AG08396 (cell line): ENCODE measurements at places on chromosomes 12 and 14.

DNA sequence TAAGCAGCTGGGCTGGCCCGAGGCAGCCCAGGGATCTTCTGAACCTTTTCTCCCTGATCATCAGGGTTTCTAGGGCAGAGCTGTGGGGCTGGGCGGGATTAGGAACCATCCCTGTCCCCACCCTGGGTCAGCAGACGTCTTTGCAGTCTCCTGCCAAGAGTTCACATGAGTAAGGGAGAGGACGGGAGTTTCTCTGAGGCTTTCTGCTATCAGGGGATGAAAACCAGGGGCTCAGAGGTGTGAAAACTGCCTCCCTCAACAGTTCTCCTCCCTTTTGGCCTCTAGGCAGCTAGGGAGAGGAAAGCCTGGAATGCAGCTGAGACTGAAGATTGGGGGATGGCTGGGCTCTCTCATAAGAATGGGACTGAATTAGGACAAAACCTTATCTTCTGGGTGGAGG, 7.9 kb downstream of the ZNF385A start:
- DNase-seq = no peak

DNA sequence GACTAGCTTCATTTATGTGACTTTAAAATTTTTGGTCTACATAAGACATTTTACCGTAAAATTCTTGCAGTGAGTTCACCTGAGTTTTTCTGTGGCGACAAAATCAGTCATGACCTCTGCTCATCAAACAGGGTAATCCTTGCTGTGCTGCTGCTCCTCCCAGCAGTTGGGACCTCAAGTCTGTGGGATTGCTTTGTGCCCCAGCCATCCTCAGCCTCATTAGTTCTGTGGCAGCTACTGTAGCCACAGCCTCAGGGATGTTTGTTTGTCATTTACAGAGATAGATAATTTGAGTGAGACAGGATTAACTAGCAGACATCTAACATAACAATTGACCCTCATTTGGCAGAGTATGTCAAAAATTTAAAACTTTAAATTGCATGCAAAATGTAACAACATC, 357.0 kb downstream of the PCNX1 start:
- DNase-seq = no peak

- DNase-seq = no peak
Observed at GRCh38 chr12:109495012-109495411, 17.6 kb downstream of the UBE3B start.

GRCh38 chr14:102900631-102901571, 21.6 kb upstream of the AMN start:
- no peak for DNase-seq

DNA sequence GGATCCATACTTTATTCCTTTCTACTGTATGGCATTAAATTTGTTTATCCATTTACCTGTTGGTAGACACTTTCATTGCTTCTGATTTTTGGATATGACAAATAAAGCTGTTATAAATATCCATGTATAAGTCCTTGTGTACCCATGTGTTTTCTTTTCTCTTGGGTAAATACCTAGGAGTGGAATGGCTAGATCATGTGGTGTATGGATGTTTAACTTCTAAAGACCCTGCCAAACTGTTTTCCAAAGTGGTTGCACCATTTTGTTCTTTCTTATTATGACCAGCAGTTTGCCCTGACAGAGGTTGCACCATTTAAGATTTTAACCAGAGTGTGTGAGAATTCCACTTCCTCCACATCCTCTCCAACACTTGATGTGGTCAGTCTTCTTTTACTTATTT, 6.0 kb upstream of the DAZAP2 start:
- DNase-seq = no peak

- DNase-seq = no peak
Observed at GRCh38 chr14:93375673-93376156, 28.7 kb downstream of the COX8C start.

GRCh38 chr12:94754653-94755052, 104.3 kb upstream of the TMCC3 start:
- no peak for DNase-seq

DNA sequence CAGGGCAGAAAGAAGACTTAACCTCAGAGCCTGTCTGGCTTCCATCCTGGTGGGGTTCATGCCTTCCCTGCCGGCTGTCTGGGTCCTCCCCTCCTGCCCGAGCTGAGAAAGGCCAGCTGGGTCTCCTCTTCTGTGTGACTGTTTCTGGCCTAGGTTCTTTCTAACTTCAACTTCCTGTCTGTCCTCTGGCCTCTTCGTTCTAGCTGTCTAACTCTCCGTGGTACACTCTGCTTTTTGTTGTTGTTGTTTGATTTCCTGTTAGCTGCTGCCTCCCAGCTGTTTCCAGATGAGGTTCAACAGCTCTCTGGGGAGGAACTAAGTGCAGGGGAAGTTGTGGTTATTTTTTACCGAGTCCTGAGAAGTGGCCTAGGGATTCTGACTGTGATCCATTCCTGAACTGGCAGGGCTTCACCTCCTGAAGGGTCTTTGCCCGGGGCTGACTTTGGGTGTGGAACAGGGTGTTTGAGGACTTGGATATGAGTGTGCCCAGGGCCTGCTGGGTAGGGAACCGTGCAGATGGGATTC, 3.2 kb downstream of the MLXIP start:
- no peak for DNase-seq

DNA sequence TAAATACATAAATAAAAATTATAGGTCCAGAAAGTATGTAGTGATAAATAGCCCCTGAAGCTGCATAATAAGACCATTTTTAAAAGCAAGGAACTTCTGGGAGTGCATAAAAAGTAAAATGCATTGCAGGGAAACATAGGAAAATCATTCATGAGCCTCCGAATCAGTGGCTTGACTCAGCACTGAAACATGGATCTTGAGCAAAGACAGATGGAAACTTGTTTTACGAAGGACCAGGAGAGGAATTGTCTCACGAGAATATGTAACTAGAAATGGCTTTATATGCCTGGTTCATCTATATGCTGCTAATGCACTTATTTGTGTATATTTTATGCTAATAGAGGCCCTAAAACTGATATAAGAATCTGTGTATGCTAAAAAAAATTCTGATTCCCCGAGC, 14.7 kb downstream of the TMEM30B start:
- DNase-seq = no peak

DNA sequence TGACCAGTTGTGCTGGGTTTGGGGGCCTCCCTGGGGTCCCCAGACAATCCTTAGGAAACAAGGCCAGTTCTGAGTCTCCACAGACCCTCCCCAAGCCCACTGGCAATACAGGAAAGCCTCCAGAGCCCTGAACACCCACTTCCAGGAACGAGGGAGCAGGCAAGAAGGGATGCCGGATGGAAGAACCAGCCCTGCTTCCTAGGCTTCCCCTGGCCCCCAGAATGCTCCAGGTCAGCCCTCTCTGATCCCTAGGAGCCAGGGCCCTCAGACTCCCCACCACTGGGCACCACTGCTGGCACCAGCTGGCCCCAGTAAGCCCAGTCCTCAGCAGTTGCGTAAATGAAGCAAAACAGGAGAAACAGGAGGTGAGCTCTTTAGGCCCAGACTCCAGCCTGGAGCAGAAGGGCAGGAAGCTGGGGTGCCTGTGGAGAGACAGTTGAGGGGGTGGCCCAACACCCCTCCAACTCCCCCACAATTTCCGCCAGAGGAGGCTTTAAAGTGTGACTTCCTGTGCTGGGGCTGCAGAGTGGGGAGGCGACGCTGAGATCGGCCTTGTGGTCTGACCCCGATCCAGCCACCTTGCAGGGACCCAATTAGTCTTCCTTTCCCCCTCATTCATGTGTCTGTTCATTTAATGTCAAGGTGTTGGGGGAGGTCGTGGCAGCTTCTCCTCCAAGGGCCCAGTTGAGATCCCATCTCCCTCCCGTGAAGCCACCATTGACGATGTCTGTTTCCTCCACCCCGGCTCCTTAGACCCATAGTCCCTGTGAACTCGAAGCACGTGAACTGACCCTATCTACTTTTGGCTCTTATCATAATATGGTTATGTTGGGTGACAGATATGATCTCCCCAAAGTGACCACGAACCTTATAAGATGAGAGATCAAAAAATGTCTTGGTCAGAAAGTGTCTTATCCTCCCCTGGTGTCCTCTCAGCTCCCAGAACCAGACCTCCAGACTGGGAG, 4.7 kb downstream of the TNFRSF1A start:
- no peak for DNase-seq

DNA sequence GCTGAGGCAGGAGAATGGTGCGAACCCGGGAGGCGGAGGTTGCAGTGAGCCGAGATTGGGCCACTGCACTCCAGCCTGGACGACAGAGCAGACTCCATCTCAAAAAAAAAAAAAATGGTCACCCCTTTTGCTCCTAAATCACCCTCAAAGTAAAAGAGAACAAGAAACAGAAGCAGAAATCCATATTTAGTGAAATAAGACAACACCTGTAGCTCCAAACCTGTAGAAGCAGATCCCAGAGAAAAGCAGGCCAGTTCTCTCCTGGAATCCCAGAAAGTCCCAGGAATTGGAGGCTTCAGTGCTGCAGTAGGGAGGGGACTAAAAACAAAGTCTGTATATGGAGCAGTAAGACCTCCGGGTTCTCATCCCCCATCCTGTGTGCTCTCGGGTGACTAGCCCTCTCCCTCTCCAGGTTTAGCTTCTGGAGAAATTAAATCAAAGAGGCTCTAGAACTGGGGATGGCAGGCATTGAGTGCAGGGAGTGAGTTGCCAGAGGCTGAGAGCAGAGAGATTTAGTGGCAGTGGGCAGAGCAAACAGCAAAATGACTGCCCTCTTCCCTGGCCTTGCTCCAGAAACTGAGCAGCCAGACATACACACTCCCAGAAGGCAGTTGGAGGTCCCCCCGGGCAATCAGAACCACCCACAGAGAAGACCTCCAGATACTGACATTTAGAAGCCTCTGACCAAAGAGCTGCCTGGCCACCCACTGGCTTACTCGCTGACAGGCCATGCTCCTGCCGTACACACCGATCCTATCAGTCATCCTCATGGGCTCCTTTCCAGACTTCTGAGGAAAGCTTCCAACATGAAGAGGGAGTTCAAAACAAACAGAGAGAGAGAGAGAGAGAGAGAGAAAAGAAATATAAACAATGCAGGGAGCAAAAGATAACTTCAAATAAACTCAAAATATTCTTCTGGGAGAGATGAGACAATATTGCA, 6.3 kb upstream of the MLXIP start:
- peak; percentile 77 for DNase-seq

DNA sequence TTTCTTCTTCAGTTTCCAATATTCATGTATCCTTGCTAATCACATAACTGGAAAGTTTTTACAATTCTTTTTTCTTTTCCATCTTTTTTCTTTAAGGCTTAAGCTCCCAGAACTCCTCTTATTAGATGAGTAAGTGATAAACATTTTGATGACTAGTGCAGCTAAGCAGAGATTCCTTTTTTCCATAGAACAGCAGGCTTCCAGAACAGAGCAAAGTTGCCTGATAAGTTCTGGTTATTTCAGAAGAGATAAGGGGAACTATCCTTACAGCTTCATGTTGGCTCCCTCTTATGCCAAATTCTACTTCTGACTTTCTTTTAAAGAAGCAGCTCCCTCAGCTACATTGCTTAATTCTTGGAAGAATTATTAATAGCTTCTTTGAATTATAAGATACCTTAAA, 194.7 kb upstream of the FAR2 start:
- no peak for DNase-seq

DNA sequence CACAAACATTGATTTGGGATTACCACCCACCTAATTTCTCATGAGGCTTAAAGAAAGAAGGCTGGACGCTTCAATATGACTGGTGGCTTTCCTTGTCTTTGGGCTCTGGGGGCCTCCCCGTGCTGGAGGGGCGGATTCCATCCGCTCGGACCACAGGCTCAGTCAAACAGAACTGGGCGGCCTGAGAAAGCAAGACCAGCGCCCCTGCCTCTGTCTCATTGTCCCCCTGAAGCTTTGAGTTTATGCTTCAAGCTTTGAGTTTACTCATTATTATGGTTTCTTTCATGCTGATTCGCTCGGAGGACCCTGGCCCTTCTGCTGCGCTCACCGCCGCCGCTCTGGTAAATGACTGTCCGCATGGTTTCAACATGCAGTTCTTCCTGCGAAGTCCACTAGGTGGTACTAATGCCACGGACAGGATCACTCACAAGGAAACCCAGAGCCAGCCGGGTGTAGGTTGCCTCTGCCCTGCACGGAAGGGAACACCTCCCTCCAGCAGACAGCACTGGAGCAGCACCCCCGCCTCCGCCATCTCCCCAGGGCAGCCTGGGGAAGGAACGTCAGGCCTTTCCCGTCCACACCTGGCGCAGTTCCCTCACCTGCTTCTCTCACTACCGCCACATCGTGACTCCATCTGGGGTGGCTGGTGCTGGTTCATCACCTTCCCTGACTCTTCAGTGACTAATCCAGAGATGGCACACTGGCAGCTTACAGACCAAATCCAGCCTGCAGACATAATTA, 13.2 kb upstream of the TIGAR start:
- DNase-seq = peak; percentile 78

DNA sequence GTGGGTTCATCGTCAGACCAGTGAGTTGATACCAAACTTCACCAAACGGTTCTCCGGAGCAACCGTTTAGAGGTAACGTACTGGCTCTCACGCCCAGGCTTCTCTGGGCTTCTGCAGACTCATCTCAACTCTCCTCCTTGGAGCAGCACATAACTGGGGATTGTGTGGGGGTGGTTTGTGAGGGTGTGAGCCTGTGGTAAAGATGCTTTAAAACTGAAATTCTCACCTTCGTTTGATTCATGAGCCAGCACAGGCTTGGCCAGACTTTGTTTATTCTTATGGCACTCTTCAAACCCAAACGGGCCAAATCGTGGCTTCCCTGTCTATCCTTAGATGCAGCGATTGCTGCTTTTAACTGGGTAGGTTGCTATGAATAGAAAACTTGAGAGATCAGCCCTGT, 121.3 kb downstream of the SAMD4A start:
- DNase-seq = no peak

GRCh38 chr12:65074932-65075331, 46.2 kb downstream of the WIF1 start:
- no peak for DNase-seq

DNA sequence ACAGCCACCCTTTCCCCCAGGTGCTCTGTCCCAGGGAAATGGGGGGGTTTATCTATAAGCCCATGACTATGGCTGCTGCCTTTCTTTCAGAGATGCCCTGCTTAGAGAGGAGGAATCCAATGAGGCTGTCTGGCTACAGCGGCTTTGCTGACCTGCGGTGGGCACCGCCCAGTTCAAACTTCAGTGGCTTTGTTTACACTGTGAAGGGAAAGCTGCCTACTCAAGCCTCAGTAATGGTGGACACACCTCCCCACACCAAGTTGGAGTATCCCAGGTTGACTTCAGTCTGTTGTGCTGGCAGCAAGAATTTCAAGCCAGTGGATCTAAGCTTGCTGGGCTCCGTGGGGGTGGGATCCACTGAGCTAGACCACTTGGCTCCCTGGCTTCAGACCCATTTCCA, 869.2 kb downstream of the SLC6A15 start:
- DNase-seq = no peak

GRCh38 chr14:39212034-39212433, 21.7 kb upstream of the MIA2 start:
- no peak for DNase-seq

DNA sequence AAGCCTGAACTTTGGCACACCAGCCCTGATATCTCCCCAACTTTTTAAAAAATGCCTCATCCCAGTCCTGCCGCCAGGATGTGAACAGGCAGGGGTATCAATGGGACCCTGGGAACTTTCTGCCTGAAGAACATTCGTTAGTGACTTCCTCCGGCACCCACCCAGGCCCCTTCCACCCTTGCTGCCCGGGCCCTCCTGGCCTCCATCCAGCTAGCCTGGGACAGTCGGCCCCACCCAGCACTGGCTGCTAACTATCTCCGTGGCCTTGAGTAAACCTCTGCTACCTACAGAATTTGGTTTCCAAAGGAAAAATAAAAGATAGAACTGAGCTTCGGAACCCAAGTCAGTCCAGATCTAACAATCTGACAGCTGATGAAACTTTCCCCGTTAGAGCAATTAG, 14.3 kb downstream of the SCARB1 start:
- DNase-seq = no peak
